ENCODE measurements at places on chromosomes 7 and 10.

- DNase-seq, result peak; percentile 3
Observed at GRCh38 chr10:60611291-60611747, 167.0 kb upstream of the CDK1 start.

DNA sequence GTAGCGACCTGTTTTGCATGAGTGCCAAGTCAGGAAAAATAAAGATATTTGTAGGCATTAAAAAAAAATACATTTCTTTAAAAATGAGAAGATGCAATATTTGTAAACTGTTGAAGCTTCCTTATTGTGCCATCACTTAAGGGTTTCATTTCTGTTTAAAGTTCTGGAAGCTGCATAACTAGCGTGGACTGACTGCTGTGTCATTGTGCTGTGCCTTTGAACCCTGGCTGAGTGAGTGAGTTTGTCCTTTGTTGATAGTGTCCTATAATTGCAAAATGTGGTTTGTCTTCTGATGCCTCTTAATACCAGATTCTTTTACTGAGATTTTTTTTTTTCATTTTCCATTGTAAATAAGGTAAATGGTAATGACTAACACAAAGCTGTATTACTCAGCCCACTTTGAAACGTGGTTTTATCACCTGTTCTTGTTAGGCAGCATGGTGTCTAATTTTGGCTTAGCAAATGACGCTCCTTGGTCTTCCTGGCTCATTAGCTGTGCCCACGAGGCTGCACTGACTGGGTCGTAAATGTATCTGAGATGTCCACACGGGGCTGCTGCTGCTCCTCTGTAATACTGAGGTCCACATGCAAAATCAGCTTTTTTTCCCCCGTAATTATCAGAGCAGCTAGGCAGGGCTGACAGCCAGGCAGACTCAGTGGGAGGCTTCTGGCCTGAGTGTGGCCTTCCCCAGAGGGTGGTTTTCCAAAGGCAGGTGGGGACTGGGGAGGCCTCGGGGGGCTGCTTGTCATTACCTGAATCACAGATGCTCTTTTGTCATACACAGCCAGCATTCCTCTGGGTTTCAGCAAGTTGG, 14.8 kb downstream of the ZSCAN25 start:
- DNase-seq, result no peak

GRCh38 chr7:134477954-134478353, 19.1 kb upstream of the AKR1B1 start:
- DNase-seq, result no peak

DNA sequence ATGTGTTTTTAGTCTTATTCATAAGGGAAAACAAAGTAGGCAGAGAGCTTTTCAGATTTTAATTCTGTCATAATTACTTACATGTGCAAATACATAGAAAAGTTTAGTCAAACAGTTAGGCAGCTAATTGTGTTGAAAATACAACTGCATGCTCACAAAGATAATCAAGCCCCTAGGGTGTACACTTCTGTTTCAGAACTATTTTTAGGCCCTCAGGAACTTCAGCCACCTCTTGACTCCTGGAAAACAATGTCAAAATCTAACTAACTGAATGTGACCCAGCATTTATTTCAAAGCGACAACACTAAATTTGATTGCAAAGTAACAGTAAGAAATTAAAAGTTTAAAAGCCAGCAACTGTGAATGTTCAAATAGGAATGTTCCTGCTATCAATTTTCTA, 599.0 kb upstream of the LRRTM3 start:
- no peak for DNase-seq

GRCh38 chr7:134891696-134892678, 94.3 kb upstream of the AGBL3 start:
- no peak for DNase-seq

All from CD4-positive, alpha-beta T cell treated with Interleukin-6 for 4 hours (primary cell).